NCI-H1694 treated with DMSO at 0.1 percent for 48 hours (cell line): ENCODE measurements at places on chromosomes 5 and 9.

DNA sequence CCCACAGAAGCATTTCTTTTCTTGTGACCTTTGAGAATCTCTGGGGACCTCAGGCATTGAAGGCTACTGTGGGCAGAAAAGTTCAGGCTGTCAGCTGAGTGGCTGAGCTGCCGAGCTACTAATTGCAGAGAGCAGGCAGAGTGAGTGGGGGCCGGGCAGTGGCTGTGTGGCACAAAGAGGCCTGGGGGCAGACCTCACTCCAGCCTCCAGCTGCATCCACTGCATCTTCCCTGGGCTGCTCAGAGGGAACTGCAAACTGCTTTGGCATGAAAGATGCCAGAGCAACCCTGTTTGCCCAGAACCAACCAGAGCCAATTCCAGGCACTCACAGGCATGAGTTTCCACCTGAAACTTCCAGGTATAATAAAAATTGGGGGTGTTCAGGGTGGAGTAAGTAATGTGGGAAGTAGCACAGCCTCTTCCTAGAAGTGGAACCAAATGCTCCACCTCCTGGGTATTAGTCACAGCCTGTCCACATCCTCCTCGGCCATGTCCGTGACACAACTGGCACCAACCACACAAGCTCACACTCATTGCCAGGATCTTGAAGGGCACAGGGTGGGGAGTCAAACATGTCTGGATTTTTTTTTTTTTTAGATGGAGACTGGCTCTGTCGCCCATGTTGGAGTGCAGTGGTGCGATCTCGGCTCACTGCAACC lies 548.9 kb downstream of the BNC2 start:
- no peak for DNase-seq

- no peak for DNase-seq
These were observed 194.5 kb downstream of the HSD17B3 start for GRCh38 chr9:96107436-96107835.

GRCh38 chr5:109105631-109106267 lies 304.0 kb downstream of the PJA2 start:
- peak; percentile 64 for DNase-seq

DNA sequence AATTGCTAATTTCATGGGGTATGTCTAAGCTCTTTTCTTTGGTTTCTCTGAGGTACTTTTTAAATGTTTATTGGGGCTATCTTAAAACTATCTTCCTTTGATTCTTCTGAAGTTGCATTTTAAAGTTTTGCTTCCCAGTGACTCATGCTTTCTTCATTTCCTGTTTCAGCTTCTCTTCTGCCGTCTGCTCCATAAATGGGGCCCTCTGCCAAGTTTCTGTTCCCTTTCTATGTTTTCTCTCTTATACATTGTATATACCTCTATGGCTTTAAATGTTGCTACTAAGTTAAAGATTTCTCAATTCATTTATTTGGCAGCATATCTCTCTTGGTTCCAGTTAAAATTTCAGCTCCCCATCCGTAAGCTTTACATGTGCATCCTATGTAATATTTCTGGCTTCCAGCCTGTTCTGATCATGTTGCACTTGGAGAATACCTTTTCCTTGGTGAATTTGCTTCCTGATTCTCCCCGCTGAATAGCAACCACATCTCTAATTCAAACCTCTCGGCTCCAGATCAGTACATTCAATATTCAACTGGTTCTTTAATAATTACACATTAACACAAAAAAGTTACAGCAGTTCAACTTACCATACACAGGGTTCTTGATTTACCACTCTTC lies 125.3 kb downstream of the ST8SIA4 start:
- DNase-seq: no peak

DNA sequence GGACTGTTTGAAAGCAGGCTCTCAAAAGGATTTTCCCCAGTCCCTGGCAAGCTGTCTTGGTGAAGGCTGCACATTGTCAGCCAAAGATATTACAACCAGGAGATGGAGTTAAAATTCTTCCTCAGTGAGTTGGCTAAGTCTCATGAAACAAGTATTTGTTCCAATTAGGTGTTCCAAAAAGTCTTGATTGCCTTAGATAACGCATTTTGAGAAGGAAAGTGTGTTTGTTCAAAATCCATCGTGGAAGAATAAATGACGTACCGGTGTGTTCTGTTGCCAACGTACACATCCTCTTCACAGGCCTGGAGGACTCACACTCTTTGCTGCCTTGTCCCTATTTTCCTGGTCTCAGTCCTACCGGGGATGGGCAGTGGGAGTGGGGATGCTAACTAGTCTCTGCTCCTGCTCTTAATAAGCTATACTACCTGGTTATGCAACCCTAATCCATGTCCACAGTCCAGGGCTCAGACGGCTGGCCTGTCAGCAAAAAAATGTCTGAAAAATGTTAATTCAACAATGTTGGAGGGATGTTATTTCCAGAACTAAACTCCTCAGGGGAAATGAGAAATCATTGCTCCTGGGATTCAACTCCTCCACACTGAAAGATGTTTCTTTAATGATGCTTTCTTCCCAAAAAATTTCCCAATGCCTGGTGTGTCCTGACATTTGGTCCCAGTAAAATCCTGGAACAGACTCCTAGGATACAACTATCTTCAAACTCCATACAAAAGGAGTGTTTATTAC lies 175.3 kb upstream of the KLF9 start:
- DNase-seq: no peak

DNA sequence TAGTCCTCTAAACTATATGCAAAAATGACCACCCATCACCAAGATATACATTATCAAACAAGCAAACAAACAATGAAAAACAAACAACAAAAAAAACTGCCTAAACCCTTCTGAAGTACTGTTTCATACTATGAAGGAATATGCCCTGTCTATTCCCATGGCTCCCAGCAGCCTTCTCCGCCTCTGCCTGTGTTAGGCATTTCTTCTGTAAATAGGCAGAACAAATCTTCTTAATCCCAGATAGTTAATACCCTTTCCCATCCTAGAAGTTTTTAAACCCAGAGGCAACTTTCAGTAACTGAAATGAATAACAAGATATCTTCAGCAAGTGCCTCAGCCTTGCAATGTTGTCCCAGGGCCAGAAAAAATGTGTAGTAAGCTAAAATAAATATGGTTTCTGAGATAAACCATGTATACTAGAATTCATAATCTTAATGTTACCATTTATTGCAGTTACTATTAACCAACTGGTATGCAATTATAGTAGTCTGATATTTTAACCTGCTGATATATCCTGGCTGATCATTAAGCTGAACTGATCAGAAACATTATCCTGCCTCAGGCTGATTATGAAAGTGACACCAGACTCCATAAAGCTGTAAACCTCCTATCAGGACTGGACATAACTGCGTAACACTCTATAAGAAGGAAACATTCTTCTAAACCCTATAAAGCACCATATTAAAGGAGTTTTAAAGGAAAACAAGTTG lies 68.5 kb downstream of the ANKRD31 start:
- DNase-seq: no peak

DNA sequence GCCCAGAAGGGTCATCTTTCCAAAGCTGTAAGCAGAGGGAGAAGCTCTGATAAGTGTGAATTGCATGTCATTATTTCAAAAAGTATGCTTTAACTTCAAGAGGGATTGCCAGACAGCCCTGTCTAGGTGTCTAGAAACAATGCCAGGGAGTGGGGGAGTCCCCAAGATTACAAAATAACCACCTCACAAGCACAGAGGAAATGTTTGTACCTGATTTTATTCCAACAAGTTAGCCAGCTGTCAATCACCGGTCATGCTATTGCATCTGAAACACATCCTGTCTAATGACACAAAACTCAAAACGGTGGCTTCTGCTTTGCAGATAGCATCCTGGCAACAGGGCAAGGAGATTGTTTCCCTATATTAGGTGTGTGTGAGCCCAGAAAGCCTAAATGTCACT lies 154.2 kb upstream of the WWC1 start:
- no peak for DNase-seq

DNA sequence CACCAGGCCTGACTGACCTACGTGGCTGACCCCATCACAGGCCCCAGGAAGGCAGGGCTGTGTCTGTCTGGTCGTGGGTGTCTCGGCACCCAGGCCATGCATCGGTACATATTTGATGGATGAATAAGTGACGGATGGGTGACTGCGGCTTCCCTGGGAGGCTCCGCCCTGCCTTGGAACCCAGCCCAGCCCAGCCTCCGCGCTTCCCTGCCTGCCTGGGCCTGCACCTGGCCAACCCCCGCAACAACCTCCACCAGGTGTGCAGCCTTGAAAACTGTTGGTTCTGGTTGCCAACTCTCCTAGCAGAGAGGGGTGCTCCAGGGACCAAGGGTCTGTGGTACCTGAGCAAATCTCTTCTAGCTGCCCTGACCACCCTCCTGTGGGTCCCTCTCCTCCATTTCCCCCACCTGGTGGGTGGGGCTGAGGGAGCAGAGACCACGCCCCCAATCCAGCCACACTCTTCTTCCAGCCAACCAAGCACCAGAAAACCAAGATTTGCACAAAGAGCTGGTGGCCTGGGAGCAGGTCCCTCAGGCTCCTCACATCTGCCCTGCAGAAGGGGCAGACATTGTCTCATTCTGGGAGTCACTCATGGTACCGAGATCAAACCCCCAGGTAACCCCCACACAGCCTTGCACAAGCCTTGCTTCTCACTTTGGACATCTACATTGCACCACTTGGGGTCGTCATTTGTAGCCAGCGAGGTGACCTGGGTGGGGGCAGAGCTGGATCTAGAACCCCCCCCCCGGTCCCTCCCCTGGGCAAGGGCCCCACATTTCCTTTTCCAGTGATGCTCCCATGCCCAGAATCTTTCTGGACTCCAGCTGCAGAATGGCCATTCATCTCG lies 100.6 kb upstream of the IER5L start:
- peak; percentile 2 for DNase-seq

DNA sequence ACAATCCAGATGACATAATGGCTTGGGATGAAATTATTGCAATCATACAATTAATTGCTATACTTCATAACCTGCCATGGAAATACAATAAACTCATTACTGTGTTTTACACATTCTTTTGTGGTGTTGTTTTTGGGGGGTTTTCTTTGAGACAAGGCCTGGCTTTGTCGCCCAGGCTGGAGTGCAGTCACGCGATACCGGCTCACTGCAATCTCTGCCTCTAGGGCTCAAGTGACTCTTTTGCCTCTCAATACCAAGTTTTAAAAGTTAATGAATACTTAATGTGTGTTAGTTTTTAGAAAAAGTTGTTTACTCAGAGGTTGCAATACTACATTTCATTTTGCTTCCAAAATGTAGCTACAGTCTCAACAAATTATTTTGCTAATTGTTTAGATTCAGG lies 598.4 kb downstream of the CHSY3 start:
- DNase-seq: no peak

DNA sequence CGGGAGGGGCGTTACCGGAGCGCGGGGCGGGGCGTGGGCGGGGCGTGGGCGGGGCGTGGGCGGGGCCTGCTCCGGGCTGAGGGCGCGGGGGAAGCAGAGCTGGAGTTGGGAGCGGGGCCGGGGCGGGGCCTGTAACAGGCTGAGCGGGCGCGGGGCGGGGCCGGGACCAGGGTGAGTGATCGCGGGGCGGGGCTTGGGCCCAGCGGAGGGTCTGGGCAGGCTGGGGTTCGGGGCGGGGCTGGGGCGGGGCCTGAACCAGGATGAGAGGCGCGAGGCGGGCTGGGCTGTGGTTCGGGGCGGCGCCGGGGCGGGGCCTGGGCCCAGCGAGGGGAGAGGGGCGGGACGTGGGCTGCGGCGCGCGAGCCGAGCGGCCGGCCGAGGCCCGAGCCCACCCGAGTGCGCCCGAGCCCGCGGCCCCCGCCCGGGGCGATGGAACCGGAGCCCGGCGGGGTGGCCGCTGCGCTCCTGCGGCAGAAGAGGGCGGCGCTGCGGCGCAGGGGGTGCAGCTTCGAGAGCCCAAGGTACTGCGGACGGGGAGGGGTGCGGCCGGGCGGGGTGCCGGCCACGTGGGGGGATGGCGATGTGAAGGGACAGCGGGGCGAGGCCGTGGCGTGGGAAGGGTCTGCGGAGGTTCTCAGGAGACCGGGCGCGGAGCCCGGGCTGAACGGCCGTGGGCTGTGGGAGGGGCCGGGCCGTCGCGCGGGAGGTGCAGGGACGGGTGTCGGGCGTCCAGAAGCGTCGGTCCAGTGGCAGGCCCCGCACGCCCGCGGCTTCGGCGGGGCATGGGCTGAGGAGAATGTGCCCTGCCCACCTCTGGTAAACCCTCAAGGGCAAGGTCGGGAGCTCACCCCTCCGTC lies 39.5 kb upstream of the GARNL3 start:
- peak; percentile 69 for DNase-seq

DNA sequence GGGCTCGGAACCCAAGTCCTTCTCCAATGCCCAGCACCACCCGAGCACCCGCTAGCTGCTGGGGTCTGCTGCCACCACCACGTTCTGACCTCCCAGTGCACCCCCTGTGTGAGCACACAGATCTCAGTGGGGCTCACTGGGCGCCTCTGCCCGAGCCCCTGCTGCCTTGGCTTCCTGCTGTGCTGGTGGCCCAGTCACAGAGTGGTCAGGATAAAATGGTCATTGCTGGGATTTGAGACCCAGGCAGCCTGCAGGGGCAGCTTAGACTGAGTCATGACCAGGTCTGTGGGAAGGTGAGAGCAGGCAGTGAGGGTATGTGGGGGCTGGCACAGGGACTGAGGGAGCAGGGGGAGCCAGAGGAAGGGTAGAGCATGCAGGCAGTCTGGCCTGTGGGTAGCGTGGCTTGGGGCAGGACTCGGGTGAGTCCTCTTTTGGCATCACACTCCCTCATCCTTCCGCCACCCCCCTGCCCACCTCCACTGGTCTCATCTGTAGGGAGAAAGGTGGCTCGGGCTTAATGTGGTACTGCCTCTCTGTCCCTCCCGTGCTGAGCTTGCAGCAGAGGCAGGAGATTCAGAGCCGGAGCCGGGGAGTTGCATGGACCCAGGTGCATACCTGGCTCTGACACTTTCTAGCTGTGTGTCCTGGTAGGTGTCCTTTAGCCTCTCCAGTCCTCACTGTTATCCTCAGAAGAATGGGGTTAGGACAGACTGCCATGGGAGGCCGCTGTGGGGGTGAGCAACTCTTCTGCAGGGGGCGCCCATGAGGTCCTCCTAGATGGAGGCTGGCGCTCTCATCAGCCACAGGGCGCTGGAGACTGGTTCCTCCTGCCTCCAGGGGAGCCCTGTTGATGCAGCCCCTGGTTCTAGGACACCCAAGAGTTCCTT lies 32.1 kb downstream of the USP20 start:
- no peak for DNase-seq

DNA sequence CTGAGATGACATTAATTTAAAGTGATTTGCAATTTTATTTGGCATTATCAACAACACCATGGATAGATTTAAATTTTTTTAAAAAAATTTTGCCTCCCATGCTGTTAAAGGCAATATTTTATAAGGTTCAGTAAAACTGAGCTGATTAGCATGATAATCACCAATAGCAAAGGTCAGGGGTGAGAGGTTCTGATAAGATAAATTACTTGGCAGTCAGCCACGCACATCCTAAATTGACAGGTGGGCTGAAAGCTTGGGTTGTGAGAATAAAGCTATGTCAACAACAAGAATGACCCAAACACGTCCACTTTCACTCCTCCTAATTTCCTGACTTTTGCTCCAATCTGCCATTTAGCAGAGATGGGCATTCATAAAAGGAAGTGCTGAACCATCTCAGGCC lies 127.1 kb downstream of the LHFPL2 start:
- no peak for DNase-seq

- no peak for DNase-seq
These were observed 10.0 kb downstream of the DIPK1B start for GRCh38 chr9:136722093-136722968.
